ENCODE measurements at places on chromosomes 7 and 10. TPM values are rescaled to one million over a fixed set of nuclear protein-coding genes. Genes with fewer than 3 reads are reported as not detected.

DNA sequence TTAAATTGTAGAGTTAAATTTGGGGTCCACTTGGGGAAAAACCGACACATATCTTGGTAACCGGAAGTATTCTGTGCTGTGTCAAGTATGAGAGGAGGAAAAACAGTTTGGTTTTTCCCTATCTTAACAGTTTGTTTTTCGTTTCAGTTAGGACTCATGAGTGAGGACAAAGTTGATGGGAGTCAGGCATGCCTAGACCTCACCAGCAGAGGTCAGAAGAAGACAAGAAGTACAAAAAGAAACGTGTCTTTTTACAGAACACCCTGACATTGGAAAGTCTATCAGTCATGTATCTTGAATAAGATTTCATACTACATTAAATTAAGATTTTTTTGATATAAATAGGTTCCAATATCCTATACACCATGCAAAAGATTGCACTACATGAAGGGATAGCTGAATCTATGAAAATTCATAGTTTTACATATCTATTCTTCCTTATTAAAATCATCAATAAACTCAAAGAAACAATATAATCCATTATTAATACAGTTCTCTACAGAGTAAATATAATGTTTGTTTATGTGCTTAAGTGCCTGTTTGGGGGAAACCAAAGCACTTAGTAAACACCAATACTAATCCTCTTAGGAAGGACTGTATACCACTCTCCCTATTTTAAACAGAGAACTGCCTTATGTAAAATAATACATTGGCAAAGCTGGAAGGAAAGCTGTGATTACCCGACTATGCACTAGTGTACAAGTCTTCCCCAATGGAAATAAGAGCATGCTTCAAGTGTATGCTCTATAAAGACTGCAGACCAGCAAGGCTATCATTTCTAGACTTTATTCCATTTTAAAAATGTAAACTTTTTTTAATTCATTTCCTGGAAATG, 95.6 kb downstream of the USP6NL start:
- no peak for DNase-seq

DNA sequence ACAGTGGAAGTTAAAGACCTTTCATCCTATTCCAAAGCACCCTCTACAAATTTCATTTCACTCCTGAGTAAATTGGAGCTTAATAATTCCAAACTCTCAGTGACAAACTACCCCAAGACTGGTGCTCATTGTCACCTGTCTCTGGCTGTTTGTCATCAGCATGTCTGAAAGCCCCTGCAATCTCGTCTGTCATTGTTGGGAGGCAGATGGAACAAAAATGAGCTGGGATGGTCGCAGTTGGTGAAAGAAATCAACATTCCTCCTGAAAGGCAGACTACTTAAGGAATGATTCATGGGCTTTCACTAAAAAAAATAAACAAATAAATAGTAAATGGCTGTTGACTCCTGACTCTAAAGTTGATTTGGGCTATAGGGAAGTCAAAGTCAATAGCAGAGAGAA, 69.7 kb upstream of the PALS2 start:
- no peak for DNase-seq

DNA sequence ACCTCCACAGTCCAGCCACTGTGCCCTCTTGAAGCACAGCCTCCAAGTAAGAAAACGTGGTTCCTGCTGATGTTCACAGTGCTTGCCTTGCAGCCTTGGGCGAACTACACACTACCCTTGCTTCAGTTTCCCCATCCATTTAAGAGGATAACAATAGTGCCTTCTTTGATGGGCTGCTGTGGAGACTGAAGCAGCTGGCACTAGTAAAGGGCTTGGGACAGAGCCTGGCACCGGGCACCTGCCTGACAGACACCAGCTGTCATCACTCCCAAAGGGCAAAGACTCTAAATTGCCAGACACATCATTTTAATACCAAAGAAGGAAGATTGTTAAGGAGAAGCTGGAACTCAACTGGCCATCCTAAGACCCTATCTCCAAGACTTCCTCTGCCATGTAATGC, 3.1 kb upstream of the C10orf90 start:
- no peak for DNase-seq

DNA sequence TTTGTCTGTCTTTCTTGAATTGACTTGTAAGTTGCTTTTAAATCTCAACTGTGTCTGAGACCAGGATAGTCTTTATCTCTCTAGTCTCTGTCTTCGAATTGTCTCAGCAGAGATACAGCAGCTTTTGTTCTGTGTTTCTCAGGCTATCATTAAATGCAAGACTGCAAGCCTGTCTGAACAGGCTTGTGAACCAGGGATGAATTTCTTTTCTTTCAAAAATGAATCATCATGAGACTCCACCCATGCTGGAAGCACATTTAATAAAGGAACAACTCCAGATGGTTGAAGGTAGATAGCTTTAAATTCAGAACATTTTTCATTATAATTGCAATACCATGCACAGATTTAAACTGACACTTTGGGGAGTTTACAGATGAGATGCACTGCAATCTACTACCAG, 155.9 kb downstream of the SEC23IP start:
- DNase-seq, result no peak

DNA sequence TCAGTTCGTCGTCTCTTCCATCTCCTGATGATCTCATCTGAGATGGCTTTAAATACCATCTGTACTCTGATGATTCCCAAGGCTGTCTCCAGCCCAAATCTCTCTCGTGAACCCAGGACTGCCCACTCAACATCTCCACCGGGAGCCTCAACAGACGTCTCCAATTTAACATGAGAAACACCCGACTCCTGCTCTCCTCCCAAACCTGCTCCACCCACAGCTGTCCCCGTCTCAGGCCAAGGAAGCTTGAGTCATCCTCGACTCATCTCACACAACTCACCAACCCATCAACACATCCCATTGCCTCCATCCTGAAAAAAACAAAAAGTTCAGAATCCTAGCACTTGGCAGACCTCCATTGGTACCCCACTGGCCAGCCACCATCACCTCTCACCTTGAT, 29.7 kb upstream of the CALN1 start:
- no peak for DNase-seq

DNA sequence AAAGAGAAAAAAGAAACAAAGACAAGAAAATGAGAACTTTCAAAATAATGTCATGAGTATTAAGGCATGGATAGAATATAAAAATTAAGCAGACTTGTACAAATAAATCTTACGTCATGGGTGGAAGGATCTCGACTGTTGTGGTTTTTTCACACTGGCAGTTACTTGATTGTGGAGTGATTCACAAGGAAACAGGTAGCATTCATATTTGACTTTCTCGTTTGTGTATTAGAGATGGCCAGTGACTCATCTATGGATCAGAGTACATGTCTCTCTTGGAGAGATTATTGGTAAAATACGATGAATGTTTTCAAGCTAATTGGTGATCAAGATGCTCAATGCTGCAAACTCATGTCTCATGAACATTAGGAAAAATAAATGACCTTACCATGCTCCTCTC, 564.3 kb downstream of the GATA3 start:
- no peak for DNase-seq

DNA sequence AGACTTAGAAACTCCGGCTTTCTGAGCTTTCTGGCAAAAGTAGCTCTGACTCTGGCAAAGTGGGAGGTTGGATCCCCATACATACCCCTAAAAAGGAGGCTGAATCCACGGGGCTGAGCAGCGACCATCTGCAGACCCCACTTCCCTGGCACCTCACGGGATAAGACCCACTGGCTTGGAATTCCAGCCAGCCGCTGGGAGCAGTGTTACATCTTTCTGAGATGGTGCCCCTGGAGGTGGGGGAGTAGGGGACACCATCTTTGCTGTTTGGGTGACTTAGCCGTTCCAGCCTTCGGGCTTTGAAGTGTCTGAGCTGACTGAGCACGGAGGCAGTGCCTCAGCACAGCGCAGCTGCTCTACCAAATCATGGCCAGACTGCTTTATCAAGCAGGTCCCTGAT, 45.0 kb upstream of the GRM3 start:
- DNase-seq, result no peak

GRCh38 chr7:30091491-30091912, 43.3 kb upstream of the MTURN start:
- DNase-seq, result no peak

DNA sequence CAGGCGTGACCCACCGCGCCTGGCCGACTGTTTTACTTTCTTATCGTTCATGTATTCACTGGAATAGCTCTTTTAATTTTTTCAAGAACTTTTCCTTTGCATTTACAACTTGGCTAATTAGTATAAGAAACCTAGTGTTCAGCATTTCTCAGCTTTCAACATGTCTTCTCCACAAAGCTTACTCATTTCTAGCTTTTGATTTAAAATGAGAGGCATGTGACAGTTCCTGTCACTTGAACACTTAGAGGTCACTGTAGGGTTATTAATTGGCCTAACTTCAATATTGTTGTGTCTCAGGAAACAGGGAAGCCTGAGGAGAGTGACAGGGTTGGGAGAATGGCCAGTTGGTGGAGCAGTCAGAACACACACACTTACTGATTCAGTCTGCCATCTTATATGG, 125.1 kb upstream of the GPR22 start:
- no peak for DNase-seq

DNA sequence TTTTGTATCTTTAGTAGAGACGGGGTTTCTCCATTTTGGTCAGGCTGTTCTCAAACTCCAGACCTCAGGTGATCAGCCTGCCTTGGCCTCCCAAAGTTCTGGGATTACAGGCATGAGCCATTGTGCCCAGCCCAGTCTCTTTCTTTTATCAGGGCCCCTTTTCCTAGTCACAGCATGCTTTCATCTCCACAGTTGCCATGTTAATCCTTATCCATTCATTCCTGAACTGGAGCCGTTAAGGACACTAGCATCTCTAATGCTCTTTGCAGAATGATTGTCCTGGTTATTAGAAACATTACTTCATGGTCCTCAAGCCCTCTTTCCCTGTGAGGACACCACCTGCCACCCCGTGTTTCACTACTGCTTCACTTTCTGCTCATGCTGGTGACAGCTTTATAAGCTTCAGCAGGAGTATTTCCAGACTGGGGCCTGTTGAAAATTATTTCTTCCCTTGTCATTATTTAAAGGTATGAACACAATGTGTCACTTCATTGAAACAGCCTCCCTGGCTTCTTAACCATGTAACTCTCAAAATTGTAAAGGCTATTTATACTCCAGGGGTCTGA, 313.9 kb downstream of the BMPER start:
- no peak for DNase-seq

DNA sequence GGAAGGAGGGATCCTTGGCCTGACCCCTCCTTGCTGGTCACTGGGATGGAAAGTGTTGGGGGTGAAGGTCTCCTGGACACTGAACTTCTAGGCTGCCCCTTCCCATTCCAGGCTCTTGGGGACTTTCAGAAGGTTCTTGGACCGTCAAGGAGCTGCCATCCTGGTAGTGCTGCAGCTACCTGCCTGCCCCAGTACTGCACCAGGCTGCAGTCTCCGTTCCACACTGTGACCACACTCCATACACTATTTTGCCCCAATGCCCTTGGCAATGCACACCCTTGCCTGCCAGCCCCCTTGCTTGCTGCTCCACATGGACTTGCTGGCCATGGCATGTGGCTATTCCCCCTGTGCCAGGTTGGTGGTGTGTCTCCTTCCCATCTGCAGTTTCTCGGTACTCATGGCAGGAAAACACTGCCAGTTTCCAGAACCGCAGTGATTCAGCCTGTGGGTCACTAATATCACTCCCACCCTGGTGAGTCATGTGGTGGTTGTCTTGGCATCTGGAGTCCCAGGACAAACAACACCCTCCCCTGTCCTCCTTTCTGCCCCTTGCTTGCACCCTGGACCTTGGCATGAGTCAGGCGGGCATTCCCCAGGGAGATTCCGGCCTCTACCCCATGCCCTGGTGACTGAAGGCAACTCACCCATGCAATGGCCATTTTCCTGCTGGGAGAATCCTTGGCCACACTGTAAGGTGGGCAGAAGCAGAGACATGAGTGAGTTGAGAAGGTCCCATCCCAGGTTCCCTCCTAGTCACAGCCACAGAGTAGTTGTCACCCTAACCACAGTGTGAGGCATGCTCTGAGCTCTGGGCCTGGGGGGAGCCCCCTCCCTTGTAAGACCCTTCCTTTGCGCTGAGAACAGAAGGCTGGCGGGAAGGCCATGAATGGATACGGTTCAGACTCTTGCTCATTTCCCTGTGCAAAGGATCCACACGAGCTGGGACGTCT, 32.8 kb downstream of the GOLGA7B start:
- DNase-seq, result no peak

- no peak for DNase-seq
Measured at GRCh38 chr10:35639728-35640401, 2.2 kb downstream of the FZD8 start.

DNA sequence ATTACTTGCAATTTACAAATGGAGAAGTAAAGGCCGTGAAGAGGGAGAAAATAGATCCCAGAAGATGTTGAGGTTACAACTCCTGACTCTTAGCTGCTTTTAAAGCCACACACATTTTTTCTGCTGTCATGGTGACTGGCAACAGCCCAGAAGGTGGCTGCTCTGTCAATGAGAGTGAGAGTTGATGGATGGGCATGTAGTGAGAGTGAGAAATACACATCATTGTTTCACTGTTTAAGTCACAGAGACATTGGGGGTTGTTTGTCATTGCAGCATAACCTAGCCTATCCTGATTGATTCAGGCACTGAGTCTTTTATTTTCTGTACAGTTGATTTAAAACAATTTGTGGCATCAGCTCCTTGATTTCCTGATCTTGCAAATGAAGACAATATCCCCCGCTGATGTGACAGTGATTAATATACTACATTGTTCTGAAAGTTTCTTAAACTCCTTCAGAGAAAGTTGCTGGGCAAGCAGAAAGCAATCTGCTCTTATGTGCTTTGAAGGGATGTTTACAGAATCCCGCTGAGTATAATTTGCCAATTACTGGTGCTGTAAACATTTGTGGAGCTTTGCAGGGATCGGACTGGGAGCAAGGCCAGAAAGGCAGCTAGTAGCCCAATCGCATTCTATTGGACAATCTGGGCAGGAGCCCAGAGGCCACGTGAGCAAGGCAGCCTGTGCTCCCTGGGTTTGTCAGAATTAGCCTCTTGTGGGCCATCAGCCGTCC, 229.6 kb downstream of the PRPF18 start:
- DNase-seq, result no peak

DNA sequence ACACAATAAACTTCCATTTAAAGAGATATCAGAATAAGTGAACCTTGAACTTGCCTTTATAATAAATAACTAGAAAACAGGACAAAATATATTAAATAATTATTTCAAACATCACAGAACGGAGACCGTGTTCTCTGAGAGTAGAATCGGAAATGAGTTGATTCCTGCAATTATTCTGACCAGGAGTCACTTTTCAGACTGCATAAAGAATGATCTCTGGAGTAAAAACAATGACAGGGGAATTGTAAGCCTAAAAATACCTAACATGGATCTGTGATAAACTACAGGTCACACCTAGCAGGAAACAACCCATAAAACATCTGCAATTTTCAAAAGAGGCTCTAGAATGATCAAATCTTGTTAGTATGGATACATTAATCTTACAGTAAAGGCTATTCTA, 577.5 kb upstream of the SORCS1 start:
- DNase-seq, result no peak

GRCh38 chr10:127399668-127400067, 149.4 kb upstream of the NPS start:
- DNase-seq, result no peak

GRCh38 chr7:80781561-80781979, 137.3 kb downstream of the SEMA3C start:
- DNase-seq, result no peak

CTAGE4 gene
- 1.4 TPM for total RNA-seq

MRPS24 gene
- total RNA-seq, result 38.7 TPM

RARRES2 gene
- 437 TPM for total RNA-seq
